ENCODE measurements at places on chromosomes 3 and 15.

DNA sequence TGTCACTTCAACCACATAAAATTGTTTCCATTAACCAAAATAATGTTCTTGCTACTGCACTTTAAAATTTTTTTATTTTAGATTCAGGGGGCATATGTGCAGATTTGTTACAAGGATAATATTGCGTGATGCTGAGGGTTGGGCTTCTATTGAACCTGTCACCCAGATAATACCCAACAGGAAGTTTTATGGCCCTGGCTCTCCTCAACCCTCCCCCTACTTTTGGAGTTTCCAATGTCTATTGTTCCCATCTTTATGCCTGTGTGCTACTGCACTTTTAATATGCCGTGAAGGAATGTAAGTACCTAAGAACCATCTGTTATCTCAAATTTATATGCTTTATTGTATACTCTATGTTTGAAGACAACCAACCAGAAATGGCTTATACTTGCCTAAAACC lies 42.0 kb upstream of the IMPG2 start:
- no peak for DNase-seq

DNA sequence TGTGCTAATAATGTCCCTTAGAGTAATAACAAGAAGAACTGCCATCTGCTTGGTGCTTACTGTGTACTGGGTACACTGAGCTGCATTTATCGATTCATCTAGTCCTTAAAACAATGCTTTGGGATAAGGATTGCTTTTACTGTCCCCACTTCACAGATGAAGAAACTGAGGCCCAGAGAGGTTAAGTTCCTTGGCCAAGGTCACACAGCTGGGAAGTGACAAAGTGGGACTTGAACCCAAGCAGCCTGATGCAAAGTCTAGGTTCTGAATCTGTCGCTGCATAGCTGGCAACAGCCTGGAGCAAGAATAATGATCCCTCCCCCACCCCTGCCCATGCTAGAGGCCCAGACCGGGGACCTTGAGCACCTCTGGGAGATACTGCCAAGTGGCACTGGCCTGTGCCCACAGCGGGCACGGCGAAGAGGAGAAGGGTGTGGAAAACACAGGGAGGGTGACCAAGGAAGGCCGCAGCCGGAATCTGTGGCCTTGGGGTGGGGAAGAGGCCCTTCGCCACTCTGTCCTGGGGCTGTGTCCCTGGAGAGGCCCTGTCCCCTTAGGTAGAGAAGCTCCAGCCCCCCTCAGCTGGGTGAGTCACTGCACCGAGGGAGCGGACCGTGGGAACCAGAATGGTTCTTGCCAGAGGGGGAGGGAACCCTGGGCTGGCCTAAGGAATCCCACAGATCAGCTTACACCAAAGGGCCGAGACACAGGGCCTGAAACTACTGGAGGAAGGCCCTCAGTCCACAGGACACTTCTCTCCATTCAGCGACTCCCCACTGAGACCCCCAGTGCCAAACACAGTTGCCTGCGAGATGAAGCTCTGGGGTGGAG lies 3.5 kb downstream of the PLXND1 start:
- no peak for DNase-seq

- peak; percentile 72 for DNase-seq
Observed at GRCh38 chr15:40471105-40471807, 472 bp downstream of the CHST14 start.

DNA sequence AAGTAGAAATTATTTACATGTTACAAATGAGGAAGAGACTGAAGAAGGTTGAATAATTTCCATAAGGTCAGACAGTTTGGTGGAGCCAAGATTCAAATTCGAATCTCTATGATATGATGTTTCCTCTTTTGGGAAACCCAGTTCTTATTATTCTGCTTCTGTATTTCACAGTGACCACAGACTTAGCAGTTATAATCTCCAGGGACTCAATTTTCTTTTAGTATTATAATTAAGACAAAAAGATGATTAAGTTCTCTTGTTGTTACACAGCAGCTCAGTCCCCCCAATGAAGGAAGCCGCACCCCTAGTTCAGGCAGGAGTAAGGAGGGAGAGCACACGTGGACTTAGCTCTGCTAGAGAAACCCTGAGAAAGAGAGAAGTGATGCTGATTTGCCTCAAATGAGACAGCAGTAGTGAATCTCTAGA lies 130.6 kb downstream of the CCNL1 start:
- no peak for DNase-seq

DNA sequence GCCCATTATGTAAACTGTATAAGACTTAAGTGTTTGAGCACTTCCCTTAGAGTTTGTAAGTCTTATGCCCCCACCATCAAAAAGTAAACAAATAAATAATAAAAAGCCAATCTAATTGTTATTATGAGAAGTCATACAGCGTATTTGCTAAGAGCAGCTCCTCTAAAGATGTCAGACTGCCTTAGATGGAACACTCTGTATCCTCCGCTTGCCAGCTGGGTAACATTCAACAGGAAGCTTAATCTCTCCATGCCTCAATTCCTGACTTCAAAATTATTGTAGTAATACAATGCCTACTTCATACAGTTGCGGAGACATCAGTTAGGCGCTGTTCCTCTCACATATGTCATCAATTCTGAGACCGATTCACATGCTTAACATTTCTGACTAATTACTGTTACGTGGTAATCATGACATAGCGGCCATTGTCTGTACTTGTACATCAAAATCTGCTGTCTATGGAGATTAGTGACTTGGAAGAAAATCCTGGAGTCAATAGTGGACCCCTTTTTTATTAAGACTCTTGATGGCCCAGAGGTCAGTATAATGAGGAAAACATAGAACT lies 417.7 kb downstream of the LPP start:
- DNase-seq, result no peak

DNA sequence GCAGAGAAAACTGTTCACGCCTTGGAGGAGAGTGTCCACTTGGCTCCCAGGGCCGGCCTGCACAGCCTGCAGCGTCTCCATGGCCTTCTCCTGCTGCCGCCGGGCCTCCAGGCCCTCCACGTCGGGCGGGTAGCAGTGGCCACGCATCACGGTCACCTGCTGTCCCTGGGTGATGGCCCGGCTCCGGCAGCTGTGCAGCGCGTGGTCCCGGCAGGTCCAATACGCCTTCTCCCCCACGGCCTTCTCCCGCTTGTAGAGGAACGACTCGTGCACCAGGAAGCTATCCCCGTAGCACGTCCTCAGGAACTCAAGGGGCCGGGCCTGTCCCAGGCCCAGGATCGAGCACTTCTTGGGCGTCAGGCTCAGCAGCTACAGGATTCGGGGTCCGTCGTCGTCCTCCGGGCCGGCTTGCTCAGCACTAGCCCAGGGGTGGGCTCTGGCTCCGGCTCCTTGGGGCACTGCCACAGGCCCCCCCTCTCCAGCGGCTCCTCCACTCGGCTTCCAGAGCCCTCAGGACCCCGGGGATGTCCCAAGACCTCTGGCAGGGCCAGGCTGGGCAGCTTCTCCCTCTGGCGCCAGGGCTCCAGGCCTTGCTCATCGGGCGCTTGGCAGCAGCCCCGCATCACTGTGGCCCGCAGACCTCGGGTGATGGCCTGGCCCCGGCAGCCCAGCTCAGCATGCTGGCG lies 83.6 kb upstream of the FXR1 start:
- no peak for DNase-seq

GRCh38 chr3:139104062-139104461 lies 59.4 kb upstream of the PRR23C start:
- no peak for DNase-seq

GRCh38 chr3:102353805-102354204 lies 81.0 kb upstream of the ZPLD1 start:
- DNase-seq, result no peak

DNA sequence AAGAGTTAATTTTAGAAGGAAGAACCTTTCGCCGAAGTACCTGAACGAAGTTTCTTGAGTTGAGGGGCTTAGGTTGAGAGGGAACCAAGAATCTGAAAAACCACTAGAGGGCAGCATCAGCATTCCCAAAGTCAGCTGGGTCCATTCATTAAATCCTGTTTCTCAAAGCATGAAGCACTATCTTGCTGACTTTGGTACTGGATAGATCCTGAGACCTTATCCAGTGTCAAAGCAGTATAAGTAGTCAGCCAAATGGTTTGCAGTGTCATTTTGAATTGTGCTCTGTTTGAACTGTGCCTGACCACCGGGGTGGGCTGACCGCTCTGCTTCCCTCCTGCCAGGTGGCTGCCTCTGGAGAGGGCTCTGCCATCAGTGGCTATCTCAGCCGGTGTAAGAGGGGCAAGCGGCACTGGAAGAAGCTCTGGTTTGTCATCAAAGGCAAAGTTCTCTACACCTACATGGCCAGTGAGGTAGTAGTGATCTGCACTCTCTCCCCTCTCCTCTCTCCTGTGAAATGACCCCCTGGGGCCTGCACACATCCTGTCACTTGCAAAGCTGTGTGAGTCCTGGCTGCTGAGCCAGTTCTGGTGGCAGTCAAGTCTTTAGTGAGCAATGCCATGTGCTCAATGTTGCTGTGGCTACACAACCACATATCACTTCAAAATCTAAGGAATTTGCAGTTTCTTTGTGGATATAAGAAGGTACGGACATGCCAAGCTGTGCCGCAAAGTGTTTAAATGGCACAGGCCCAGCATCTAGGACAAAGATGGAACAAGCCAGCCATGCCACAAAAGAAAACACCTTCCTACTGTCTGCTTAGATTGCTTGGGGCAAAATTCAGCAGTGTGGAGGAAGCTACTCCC lies 21.4 kb upstream of the NR2C2 start:
- no peak for DNase-seq

- no peak for DNase-seq
Observed at GRCh38 chr3:127678315-127678599, 5.5 kb downstream of the ABTB1 start.

- DNase-seq, result no peak
Observed at GRCh38 chr3:179972881-179973423, 63.8 kb downstream of the PEX5L start.

DNA sequence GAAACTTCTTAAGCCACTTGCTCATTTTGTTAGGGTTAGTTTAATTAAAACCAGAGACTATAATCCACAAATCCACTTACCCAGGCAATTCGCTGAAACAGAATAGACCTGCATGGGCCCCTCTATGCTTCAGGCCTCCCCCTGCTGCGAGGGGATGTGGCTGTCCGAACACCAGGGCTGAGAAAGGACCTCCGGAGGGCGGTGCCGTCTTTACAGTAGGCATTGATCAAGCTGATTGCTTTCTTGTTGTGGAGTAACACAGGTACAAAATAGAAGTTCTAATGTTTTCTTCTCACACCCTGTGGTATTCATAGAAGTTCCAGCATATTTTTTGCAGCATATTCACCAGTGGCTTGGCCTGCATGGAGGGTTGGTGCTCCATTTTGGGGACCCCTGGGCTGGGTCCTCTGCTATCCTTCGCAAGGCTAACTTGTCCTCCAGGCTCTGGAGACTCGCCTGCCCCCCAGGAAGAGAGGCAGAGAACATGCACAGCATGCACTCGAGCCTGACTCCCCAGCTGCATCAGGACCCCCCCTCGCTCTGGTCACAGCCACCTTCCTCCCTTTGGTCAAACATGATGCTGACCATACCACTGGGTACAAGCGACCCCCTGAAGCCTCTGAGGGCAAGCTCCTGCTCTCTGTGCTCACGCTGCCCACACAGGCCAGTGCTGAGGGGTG lies 55.3 kb downstream of the TPRA1 start:
- DNase-seq, result no peak

GRCh38 chr3:192896208-192896607 lies 21.4 kb downstream of the MB21D2 start:
- no peak for DNase-seq

- DNase-seq, result no peak
Observed at GRCh38 chr3:70716832-70717231, 404.4 kb upstream of the MDFIC2 start.

DNA sequence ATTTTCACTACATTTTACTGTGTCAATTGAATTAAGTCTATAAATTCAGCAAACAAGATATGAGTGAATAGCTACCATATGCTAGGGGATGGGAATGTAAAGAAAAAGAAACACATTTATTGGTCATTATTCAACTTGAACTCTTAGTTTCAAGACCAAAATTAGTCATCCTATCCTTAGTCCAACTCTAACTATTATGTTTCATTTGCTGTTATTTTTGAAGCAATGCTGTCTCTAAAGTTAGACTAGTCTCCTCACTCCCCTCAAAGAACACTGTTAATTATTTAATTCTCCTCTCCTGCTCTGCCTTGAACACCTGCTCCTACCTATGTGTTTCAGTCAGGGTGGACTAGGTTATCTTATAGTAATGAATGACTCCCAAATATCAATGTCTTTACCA lies 920.9 kb downstream of the TUSC7 start:
- no peak for DNase-seq

DNA sequence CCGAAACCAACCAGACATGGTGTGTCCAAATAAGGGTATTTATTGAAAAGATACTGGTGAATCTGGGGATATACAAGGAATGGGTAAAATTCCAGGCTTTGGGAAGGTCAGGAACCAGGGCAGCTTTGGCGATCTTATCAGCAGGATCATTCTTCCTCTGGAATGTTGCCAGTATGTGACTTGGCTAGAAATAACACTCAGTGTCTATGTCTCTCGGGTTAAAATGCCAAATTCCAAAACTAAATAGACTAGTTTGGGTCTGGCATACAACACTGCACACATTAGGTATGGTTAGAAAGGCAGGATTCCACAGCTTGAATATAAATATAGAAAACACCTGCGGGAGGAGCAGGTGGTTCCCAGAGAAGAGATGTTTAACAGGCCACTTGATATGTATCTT lies 220.2 kb upstream of the CD96 start:
- DNase-seq, result no peak

DNA sequence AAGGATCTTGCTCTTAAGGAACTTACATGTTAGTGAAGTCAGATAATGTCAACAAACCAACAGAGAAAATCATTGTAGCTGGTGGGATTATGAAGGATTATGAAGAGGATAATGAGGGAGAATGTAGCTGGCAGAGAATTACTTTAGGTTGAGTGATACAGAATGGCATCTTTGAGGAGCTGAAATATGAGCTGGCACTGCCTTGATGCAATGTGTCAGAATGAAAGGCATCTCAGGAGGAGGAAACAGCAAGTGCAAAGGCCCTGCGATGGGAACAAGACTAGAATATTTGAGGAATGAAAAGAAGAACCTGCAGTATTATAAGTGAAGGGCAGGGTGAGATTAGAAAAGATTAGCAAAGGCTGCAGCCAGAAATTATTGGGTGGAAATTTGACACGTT lies 237.2 kb upstream of the ADAMTS9 start:
- DNase-seq, result no peak

- DNase-seq, result no peak
Observed at GRCh38 chr15:92906563-92907081, 6.5 kb downstream of the CHD2 start.
